ENCODE measurements at places on chromosomes 16 and 17.

DNA sequence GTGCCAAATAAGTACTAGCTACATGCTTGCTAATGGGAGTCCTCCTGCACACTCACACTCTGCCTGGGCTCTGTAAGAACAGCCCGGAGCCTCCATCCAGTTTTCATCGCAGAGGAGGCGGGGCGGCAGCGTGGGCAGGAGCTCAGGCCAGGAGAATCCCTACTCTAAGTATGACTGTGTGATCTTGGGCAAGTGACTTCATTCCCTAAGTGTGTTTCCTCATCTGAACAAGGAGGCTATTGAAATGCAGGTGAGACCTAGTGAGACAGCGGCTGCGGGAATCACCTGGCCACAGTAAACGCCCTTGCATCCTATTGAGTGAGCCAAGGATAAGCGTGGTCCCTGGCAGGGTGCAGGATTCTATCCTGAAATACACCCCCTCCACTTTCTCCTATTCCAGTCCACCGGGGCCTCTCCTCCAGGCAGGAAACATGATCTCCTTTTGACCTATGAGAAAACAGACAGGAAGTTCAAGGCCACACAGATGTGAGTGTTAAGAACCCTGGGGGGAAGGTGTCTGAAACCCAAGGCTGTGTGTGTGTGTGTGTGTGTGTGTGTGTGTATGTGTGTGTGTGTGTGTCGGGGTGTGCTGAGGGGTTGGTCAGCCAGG, 5.2 kb upstream of the RAI1 start:
- ATAC-seq: peak; percentile 9

GRCh38 chr16:69077251-69077650, 28.2 kb upstream of the HAS3 start:
- ATAC-seq: no peak

DNA sequence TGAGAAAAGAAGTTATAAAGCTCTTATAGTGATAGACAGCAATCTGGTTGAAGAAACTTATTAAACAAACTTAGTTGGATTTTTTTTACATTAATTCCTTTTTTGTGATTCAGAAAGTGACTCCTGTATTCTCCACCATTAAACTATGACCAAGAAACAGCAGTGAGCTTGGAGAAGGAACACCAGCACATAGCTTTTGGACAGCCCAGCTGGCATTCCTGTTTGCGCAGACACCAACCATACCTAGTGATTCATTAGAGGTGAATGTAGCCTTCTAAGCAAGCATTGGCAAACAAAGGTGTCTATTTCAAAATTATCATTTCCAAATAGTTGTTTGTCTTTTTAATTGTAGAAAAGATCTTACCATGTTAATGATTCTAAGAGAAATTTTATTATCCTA, 94.4 kb downstream of the STXBP4 start:
- no peak for ATAC-seq

DNA sequence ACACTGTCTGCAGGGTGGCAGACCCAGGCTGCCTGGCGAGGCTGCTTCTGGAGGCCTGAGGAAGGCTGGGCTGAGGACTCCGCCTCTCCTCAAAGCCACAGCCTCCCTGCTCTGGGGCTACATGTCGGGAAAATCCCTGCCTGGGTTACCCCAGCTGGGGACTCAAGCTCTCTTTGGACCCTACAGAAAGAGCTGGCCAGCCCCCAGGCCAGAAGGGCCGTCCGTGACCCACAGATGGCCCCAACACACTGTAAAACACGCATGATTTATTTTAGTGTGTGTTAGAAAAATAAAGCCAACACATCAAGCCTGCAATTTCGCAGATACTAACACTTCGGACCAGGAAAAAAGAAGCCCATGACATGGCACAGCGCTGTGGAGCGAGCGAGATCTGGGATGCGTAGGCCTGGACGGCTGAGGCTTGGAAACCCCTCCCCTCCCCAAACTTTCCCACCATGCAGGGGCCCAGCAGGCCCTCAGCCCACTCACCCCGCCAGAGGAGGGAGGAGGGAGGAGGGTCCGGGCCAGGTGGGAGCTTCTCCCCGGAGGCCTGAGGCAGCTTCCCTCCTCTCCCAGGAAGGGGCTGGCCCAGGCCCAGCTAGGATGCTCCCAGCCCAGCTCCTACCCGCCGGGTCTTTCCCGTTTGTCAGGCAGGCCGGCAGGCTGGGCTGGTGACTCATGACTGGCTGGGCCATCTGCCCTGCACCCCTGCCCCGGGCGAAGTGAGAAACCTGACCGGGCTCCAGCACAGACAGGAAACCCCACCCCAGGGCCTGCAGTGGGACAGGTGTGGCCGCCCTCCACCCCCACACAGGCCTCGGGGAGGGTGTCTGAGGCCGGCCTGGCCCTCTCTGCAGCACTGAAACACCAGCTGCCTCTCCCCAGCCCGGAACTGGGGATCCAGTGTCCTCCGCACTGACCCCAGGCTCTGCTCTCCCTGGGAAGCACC, 34.1 kb upstream of the SLC38A10 start:
- ATAC-seq: peak; percentile 26

DNA sequence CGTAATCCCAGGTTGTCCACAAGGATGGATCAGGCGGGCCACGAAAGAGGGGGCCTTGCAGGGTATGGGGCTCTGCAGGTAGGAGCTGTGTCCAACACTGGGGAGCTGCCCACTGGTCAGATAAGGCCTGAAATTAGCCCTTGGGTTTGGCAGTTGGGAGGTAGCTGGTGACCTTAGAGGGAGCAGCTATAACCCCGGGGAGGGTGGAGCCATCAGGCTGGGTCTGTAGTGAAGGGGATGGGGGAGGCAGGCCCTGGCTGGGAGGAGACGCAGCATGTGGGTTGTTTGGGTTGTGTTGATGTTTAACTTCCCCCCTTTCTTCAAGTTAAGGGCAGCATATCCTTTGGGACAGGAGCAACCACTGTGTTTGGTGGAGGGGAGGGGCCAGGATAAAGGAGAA, 5.9 kb downstream of the MLLT6 start:
- ATAC-seq: no peak

DNA sequence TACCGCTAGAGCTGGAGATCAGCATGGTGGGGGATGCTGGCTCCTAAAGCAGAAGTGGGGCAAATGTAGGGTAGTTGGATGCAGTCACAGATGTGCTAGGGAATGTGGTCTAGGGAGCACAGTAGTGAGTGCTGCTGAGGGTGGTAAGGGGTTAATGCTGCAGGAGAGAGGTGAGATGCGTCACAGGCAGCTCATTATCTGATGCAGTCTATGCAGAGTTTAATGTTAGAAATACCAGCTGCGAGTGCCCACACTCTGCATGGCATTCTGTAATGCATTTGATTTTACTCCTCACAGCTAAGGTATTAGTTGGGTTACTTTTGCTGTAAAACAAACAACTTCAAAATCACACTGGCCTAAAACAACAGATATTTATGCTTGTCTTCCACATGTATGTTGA, 491.3 kb upstream of the HSBP1 start:
- ATAC-seq: no peak

DNA sequence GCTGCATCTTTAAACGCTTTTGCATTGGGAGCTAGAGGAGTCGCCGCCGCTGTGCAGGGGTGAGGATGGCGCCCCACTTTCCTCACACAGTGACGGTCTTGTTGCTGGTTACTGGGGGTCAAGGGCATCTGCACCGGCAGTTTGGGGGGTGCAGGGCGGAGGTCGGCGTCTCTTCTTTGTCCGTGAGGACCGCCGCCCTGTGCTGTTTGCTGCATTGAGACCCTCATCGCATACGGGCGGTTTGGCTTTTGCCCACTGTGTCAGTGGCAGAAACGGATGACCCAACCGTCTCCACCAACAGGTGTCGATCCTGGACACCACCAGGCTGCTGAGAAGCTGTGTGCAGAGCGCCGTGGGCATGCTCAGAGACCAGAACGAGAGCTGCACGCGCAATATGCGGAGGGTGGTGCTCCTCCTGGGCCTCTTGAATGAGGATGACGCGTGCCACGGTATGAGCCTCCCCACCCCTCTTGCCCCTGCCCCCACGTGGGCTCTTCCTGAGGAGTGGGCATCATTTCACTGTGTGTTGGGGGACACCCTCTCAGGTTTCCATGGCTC, 61.2 kb upstream of the ENDOV start:
- ATAC-seq: no peak

- ATAC-seq: no peak
These were observed 75.3 kb upstream of the GNAO1 start for GRCh38 chr16:56115817-56116576.

DNA sequence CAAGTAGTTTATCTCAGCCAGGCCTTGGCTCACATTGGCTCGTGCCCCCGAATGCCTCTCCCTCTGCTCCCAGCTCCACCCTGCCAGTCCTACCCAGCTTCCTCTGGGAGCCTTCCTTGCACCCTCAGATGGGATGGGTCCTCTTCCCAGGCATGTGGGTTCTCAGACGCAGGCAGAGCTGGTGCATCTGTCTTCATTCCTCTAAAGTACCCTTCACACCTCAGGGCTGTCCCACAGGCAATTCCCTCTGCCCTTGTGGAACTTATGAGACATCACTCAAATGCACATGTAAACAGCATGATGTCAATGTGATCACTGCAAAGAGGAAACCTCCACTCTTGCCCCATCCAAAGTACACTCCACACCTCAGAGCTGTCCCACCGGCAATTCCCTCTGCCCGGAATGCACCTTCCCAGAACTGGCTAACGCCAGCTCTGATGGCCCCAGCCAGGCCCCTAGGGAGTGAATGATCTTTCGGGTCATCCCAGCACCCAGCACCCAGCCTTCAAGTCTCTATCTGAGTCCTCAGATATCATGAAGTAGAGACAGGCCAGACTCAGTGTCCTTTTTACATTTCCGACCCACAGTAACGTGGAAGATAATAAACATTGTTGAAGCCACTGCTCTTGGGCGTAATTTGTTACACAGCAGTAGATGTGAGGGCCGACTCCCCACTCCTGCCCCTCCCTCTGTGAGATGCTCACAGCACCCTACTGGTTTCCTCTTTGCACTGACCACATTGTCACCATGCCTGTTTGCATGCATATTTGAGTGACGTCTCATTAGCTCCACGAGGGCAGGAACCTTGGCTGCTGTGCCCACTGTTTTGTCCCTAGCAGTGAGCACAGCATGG, 85.4 kb downstream of the N4BP1 start:
- no peak for ATAC-seq

- ATAC-seq: peak; percentile 65
These were observed 8.9 kb upstream of the KRTAP17-1 start for GRCh38 chr17:41324180-41325075.

- no peak for ATAC-seq
These were observed at the start of gene SPPL2C for GRCh38 chr17:45844695-45845375. TSS of gene SPPL2C (plus strand) at chr17:45844881. CDS start at chr17:45844907, 26 bp downstream.
